ENCODE measurements at places on chromosomes 6 and 20.

DNA sequence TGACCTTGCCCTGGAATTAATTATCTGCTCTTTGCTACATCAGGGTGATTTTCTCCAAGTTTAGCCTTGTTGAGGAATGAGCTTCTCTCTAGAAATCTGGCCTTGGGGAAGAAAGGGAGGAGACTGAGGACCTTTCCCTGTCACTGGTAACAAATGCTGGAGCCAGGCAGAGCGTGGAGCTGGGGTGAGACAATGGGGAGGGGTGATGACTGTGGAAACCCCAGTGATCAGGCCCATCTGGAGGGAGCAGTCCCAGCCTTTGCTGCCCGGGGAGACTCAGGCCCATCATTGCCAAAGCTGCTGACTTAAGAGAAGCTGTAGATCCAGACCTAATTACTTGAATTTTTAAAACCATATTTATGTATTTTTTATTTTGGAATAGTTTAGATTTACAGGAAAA is 31.3 kb downstream of the BCAS4 start:
- no peak for ATAC-seq

DNA sequence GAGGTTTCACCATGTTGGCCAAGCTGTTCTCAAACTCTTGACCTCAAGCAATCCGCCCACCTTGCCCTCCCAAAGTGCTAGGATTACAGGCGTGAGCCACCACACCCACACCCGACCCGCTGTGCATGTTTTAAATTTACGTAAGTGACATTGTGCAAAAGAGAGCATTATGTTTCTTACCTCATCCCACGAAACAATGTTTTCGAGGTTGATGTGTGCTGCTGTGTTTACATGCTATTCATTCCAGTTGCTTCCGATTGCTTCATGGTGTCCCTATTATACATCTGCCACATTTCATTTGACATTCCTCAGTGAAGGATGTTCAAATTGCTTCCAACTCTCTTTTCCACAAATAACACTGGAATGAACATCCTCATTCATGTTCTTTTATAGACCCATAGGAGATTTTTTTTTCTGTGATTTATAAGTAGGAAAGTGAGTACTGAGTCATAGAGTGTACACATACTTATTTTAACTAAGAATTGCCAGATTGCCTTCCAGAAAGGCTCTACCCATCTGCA is 403.9 kb upstream of the JARID2 start:
- no peak for ATAC-seq

DNA sequence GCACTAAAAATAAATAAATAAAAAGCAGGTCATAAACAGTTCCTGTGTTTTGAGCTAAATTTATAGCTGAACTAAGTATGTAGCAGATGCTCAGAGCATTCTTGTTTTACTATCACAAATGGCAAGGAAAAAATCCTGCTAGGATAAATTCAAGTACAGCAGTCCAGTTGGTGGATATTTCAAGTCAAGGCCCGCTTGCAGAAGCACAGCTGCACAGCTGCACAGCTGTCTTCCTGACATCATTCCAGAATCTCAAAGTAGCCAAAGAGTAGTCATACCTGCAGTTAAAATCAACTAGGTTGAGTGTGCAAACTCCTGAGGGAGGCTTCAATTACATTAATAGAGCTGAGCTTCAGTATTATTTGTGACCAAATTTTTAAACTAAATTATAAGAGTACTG is 297.7 kb upstream of the MANEA start:
- ATAC-seq: no peak

DNA sequence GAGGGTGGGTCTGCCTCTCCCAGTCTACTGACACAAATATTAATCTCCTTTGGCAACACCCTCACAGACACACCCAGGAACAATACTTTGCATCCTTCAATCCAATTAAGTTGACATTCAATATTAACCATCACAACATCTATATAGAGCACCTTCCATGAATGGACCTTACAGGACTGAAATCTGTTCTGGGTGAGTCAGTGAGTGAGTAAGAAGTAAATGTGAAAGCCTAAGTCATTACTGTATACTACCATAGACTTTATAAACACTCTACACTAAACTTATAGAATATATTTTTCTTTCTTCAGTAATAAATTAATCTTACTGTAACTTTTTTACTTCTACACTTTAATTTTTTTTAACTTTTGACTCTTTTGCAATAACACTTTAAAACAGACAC is 993.8 kb upstream of the MAP3K7 start:
- ATAC-seq: no peak

DNA sequence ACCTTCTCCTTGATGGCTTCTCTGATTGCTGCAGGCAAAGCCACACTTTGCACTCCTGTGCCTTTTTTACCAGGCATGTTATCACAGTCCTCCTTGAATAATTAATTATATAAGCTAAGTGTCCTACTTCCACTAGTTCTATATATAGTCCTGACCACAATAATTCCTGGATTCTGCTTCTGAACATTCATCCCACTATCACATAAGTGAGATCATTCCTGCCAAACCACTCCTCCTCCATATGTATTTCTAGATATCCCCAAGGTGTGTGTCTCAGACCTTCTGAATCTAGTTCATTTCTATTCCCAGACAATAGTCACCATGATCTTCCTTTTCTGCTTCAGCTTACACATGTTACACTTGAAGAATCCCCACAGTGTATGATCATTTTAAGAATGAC is 1237.5 kb upstream of the MAP3K7 start:
- no peak for ATAC-seq

Measured in SK-N-SH treated with all-trans-retinoic acid at 6 μM for 48 hours (cell line).